Astrocyte of the hippocampus (primary cell): ENCODE measurements at places on chromosomes 7 and 10.

DNA sequence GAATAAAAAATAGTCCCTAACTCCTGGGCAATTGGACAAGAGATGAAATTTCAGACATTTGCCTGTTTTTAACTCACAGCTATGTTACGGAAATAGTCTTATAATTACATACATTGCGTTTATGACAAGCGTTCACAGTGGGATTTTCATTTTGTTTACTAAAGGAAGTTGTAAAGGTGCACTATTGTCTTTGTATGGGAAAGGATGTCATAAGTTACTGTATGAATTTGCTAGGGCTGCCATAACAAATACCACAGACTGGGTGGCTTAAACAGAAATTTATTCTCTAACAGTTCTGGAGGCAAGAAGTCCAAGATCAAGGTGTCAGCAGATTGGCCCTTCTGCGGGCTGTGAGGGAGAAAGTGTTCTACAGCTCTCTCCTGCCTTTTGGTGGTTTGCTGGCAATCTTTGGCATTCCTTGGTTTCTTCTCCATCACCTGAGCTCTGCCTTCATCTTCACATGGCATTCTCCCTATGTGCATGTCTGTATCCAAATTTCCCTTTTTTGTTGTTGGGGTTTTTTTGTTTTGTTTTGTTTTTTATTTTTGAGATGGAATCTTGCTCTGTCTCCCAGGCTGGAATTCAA, 5.6 kb downstream of the NFE2L3 start:
- DNase-seq: no peak

GRCh38 chr10:104424719-104425118, 71.1 kb downstream of the CFAP58 start:
- no peak for DNase-seq

GRCh38 chr7:78024591-78024990, 226.0 kb downstream of the PHTF2 start:
- no peak for DNase-seq

DNA sequence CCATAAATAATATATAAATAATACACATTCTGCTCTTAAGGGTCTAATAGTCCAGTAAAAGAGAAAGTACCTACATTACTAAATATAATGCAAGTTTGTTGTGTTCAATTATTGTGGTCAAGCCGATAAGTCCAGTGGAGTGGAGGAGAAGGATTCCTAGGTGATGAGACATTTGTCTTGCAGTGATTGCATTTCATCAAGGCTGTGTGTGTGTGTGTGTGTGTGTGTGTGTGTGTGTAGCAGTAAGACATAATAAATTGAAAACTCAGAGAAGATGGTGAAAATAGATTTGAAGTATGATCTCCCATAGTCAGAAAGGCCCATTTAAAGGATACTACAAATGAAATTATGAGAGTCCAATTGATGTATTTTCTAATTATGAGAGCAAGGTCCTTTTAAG, 192.5 kb upstream of the SEMA3C start:
- DNase-seq: peak; percentile 80

- DNase-seq: peak; percentile 70
Observed at GRCh38 chr10:90222372-90222771, 521.0 kb downstream of the KIF20B start.

- no peak for DNase-seq
Observed at GRCh38 chr7:150566572-150566971, 618 bp upstream of the GIMAP4 start.

DNA sequence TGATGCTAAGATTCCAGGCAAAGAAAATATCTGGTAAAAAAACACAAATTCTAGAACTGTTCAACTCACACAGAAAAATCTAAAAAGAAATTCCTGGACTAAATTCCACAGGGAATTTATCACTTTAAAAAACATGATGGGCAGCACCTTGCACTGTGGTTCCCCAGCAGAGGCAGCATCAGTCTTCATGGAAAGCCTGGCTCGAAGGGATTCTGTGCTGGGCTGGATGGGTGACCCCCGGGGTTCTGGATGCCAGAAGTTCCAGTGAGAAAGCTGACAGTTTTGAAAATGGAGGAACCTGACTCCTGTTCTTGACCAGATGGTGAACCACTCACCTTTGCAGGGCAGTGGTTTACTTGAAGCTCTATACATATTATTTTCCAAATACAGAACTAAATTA, 52.0 kb downstream of the RAB11FIP2 start:
- no peak for DNase-seq

GRCh38 chr10:30836406-30836805, 195.3 kb downstream of the ZNF438 start:
- no peak for DNase-seq

DNA sequence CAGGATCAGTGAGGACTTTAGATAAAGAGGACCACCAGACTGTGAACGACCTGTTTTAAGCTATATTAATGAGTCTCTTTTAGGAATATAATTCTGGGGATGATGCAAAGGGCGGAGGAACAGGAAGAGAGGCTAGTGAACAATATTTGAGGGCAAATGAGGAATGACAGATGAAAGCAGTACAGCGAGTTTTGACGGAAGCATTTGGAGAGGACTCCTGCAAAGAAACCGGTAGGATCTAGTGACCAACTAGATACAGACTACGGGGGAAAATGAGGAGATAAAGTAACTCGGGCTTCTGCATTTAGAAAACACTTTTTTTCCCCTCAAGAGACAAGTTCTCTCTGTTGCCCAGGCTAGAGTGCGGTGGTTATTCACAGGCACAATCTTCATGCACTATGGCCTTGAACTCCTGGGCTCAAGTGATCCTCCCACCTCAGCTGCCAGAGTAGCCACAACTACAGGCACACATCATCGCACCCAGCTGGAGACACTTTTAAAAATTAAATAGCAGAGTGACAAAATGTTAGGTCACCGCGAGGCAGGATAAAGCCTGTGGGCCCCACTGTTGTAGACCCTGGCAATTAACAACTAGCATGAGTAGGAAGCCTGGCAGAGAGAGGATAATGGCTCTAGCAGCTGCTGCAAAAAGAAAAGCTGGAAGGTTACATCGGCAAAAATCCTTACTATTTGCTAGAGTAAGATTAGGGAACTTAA, 143.2 kb downstream of the SRPK2 start:
- peak; percentile 21 for DNase-seq
